ENCODE measurements at places on chromosomes 6 and 20.

DNA sequence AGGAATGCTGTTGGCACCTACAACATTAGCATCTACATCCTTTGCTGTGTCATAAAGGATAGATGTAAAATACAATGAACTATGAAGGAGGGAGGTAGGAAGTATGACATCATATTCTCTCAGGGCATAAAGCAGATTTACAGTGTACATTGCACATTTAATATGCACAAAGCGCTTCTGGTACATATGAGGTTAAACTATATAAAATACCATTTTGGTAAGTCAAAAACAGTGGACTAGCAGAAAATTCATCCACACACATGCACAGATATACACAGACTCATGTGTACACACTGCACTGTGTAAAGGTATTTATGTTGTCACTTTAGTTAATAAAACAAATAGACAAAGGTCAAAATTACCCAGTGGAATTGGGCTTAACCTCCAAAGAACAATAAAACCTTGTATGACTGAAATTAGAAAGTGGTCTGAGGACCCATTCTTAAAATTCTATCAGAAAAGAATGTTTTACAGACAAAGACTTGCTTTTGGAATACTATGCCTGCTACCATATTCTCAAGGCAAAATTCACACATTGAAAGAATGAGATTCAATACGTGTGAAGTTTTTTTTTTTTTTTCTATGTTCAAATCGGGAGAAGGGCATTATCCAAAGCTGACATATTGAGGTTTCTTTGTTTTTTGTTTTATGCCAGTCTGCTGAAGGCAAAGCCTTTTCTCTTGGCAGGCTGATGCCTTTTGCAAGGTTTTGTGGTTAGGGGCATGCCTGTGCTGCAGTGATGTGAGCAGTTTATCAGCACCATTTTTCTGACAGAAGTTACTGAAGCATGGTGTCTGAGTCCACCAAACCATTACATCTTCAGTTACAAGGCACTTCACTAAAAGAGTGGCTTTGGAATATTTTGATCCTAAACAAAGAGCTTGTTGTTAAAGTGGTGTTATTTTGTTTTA lies 199.0 kb downstream of the PLCB1 start:
- DNase-seq = no peak

- no peak for DNase-seq
These were observed 25.5 kb upstream of the ASXL1 start for GRCh38 chr20:32332614-32333013.

DNA sequence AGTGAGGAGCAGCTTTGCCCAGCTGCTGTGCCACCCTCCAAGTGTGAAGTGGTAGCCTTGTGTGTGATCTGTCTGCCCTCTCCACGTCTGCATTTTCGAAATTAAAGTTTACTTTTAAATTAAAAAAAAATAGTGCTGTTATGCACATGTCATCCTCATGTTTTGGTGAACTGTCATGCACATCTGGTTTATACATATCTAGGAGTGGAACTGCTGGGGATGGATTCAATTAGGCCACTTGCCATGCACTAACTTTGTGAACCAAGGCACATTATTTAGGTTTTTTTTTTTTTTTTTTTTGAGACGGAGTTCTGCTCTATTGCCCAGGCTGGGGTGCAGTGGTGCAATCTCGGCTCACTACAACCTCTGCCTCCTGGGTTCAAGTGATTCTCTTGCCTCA lies 3.6 kb downstream of the GTSF1L start:
- no peak for DNase-seq

- no peak for DNase-seq
These were observed 67.0 kb upstream of the PDE7B start for GRCh38 chr6:135784507-135784906.

DNA sequence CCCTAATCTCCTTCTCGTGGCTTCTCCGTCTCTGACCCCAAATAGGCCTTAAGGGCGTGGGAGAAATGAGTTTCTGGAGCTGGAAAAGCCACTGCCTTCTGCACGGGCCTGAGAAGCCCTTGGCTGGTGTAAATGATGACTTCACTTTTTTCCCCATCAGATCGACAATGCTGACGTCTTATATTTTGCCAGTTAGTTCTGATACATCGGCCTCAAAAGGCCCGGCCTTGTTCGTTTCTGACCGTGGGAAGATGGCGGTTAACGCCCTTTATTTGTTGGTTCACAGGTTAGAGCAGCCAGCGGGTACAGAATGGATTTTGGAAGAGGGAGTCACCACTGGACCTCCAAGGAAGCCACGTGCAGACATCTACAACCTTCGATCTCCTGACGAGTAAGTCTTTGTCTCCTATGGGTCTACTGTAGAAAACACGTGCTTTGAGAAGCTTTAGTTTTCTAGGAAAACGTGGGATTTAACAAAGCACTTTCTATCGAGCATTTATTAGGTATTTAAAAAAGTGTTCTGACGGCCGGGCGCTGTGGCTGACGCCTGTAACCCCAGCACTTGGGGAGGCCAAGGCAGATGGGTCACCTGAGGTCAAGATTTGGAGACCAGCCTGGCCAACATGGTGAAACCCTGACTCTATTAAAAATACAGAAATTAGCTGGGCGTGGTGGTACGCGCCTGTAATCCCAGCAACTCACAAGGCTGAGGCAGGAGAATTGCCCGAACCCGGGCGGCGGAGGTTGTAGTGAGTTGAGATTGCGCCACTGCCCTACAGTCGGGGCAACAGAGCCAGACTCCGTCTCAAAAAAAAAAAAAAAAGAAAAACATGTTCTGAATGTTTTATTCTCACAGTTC lies 1.2 kb upstream of the ZNFX1 start:
- DNase-seq = no peak

- DNase-seq = no peak
These were observed 295.8 kb downstream of the PREX1 start for GRCh38 chr20:48532028-48532427.

GRCh38 chr6:124026694-124027093 lies 223.0 kb downstream of the NKAIN2 start:
- DNase-seq = no peak
